ENCODE measurements at places on chromosomes 3 and 15.

GRCh38 chr3:77915336-77915735, 875.4 kb downstream of the ROBO2 start:
- DNase-seq = no peak

- DNase-seq = no peak
Observed at GRCh38 chr3:17013050-17013449, 128.3 kb downstream of the PLCL2 start.

DNA sequence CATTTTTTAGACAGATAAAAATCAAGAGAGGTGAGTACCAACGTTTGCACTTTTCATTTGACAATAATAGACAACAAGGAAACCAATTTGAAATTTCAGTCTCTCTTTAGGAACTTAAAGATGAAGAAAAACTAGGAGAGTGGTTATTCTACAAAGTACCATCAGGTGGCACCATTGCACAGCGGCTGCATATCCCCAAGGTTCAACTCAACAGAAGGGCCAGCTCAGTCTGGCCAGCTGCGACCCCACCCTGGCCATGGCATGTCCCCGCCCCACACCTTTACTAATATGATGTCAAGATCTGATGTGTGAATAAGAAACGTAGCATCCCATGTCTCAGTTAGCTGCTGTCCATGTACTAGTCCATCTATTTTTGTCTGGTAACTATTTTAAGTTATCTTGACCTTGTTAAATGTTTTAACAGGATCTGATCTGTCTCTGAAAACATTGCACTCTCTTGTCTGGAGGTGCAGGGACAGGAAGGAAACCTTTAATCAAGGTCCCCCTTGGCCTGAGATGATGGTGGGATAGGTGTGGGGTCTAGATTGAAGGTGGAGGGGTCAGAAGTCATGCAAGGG, 35.5 kb upstream of the CGNL1 start:
- peak; percentile 7 for DNase-seq

- peak; percentile 60 for DNase-seq
Observed at GRCh38 chr15:85582131-85583079, 202.0 kb downstream of the AKAP13 start.

DNA sequence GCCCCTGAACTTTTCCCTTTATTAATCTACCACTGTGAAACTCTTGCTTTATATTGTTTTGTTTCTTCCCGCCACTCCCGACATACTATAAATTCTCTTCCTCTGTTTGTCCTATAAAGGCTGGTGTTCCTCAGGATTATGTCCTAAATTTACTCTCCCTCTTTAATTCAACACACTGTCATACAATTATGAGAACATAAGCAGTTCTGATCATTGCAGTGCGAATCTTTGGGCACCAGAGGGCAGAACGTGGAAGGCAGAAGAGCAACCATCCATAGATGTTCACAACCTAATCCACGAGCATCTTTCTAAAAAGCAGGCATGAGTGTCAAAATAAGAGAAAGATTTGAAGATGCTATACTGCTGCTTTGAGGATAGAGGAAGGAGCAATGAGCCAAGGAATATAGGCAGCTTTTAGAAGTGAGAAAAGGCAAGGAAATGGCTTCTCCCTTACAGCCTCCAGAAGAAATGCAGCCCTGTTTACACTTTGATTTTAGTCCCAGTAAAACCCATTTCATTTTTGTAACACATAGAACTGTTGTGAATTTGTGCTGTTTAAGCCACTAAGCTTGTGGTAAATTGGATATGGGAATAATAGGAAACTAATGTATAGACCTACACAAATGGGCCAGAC, 179.4 kb downstream of the GBE1 start:
- no peak for DNase-seq

DNA sequence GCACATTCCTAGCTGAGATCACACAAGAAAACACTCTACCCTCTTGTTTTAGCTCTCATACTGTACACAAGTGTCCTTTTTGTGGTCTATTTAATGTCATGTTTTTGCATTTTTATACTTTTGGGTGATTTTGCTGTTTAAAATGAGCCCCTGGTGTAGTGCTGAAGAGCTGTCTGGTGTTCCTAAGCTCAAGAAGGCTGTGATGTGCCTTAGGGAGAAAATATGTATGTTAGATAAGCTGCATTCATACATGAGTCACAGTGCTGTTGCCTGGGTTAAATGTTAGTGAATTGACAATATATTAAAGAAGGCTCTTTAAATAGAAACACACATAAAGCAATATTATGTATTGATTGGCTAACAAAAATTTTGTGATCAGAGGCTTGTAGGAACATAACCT, 387.4 kb upstream of the C2CD4B start:
- DNase-seq = no peak

- DNase-seq = no peak
Observed at GRCh38 chr3:63563572-63563971, 88.9 kb upstream of the SNTN start.

GRCh38 chr15:86021281-86022264, 58.1 kb upstream of the AGBL1 start:
- no peak for DNase-seq

GRCh38 chr3:87503900-87504498, 227.6 kb upstream of the POU1F1 start:
- no peak for DNase-seq

DNA sequence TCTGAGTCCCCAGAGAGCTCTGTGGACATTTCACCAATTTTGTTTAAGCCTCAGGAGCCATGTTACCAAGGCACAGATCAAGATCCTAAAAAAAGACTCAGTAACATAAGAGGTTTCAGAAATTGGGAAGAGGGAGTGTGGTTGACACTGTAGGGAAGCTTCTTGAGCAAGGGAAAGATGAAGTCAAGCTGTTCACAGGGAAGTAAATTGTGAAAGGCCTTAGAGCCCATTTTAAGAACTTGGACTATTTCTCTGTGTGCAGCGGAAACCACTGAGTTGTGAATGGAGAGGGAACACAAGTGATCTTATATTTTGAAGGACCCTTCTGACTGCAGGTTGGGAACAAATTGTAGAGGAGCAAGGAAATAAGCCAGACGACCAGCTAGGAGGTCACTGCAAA, 18.7 kb downstream of the BCL2A1 start:
- no peak for DNase-seq

- DNase-seq = no peak
Observed at GRCh38 chr3:115228266-115228665, 81.2 kb upstream of the ZBTB20 start.

- DNase-seq = no peak
Observed at GRCh38 chr3:29271475-29271874, 9.4 kb upstream of the RBMS3 start.

DNA sequence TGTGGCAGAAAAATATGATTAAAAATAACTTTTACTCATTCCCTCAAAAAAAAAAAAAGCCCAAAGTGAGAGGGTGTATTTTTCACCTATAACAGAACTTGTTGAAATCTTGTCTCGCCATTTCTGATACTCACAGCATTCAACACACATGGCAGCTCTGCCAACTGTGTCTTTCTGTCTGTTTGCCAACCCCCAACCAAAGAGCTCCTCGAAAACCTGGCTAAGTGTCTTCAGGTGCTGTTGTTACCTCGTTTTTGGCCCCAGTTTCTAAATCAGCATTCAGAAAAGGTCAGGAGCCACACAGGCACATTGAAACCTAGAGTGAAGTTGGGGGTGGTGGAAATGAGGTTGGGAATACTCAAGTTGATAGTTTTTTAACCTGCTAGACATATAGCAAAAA, 123.5 kb downstream of the TMEM108 start:
- no peak for DNase-seq

DNA sequence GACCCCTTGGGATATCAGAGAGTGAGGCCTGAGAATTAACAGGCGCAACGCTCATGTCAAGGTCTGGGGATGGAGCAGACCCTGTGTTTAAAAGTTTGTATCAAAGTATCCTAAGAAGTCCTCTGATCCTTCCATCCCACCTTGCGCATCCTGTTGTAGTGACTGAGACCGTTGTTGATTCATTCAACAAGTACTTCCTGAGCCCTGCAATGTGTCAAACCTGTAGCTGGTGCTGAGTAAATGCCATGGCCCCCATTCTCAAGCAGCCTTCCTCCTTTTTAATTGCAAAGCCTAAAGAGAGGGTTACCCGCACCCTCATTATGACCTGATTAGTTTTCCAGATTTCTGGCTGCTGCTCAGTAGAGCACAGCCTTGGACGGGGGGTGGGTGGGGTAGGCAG, 46.4 kb downstream of the RPLP1 start:
- DNase-seq = no peak

DNA sequence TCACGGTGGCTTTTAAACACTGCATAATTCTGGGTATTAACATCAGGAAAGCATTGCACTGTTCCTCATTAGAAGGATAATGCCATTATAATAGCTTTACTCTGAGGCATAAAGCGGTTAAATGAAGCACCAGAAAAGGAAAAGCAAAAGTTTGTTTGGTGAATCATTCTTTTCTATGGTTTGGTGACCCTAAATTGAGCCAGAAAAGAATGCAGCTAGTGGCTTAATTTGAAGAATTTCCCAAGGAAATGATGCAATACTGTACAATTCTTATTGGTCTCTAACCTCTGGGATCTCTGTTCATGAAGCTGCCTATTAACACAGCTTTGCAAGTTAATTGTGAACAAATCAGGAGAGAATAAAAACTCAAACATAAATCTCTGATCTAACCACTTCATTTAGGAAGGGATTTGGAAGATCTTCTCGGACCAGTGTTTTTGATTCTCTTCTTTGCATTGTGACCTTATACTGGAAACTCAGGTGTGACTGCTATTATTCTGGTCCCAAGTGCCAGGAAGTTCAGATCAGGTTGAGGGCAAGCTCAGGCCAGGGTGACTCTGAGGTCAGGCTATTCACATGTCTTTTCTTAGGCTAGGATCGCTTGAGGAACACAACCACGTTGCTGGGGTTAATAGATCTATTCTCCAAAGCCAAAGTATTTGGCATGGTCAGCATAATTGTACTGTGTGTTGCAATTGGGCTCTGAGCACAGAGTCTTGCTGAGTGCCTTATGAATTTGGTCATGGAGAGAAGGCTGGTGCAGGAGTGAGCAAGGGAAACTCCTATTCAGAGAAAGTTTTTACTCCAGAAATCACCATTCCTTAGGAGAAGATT, 11.3 kb upstream of the DLG1 start:
- DNase-seq = no peak

GRCh38 chr3:45597171-45597570, 2.6 kb downstream of the LIMD1 start:
- peak; percentile 40 for DNase-seq

DNA sequence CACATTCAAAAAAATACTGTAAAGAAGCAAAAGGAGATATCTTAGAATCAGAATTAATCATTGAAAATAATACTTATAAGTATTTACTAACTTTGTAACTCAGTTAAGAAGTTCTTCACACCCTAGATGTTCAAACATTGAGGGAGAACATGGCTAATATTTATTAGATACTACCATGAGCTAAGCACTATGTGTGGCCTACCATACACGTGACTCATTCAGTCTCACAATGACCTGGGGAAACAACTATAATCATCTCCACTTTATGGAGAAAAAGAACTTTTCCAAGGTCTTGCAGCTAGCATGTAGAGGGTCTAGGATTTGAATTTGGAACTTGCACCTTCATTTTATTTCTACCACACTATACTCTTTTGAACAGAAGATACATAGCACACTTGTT, 361.9 kb upstream of the CFAP20DC start:
- no peak for DNase-seq

- DNase-seq = no peak
Observed at GRCh38 chr3:51354172-51354571, 30.9 kb upstream of the MANF start.

DNA sequence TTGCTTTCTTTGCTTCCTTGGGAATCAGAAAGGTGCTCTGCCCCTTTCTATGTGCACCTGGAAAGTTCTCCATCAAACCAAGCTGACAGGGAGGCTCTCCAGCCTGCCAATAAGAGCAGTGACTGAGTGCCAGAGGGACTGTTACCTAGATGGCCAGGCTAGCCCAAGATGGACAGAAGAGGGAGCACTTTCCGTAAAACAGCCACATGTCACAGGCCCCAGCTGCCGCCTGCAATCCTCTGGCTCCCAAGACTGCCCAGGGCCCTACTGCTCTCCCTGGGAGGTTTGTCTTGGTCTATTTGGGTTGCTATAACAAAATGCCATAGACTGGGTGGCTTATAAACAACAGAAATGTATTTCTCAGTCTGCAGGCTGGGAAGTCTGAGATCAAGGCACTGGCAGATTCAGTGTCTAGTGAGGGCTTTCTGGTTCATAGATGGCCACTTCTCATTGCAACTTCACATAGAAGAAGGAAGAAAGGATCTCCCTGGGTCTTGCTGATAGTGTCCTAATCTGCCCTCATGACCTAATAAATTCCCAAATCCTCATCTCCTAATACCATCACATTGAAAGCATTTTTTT, 72.3 kb downstream of the TAMM41 start:
- DNase-seq = no peak

- no peak for DNase-seq
Observed at GRCh38 chr15:46315434-46315833, 680.6 kb downstream of the SQOR start.

DNA sequence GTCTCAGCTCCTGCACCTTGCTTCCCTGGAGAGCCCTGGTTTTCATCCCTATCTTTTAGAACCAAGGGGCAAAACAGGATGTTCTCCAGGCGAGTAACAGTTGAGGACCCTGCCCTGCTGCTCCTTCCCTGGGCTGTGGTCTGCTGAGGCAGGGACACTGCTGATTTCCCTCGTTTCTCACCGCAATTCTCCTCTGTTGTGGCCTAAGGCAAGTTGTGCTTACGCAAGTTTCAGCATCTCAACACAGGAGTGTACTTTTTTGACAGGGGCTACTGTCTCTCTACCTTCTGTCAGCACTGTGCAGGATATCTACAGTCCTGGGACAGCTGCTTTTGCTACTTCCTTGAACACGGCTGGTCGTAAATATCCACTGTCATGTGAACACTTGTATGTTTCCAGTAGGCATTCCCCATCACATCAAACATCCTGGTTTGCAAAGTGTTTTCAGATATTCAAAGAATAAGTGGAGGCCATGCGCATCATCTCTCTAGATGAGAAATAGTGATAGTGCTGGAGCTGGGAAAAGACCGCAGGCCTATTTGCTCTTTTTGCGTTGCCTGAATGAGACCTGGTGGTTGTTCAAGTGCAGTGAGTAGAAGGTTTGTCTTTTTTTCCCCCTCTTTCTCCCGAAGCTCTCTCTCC, 110.1 kb upstream of the PLXNA1 start:
- no peak for DNase-seq

DNA sequence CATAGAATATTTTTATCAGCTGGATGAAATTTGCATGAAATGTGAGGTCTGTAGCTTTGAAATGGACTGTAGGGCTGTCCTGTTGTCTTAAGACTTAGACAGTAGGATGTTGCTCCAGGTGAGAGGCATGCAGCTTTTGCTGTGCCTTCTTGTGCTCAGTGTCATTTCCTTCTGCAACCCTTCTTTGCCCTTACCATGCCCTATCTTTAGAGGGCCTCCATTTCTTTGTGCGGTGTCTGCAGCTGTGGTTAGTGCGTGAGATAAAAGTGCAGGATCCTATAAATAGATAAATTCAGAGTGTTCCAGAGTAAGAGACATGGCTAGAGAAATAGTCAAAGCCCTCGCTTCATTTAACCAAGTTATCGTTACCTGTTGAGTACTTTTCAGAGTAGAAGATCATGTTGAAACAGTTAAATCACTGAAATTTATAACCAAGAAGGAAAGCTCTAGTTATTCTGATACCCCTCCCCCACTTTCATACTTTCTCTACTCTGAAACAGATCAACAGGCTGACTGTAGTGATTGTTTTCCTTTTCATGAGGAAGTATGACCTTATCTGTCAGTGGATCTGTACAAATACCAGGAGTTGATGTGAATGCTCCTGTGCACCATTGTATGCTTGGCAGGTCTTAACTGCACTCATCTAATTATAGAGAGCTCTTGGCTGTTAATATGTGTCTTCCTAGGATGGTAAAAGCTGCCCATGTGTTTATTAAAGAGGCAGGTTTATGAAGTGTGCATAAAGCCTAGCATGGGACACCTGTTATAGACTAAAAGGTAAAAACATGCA, 18.2 kb downstream of the EIF3J start:
- DNase-seq = no peak

Measured in activated naive CD4-positive, alpha-beta T cell treated with Interleukin-2 at 50 U/mL for 16 hours (primary cell).